ENCODE measurements at places on chromosomes 2 and 18.

- DNase-seq: no peak
Observed at GRCh38 chr2:35963824-35964223, 391.8 kb upstream of the CRIM1 start.

DNA sequence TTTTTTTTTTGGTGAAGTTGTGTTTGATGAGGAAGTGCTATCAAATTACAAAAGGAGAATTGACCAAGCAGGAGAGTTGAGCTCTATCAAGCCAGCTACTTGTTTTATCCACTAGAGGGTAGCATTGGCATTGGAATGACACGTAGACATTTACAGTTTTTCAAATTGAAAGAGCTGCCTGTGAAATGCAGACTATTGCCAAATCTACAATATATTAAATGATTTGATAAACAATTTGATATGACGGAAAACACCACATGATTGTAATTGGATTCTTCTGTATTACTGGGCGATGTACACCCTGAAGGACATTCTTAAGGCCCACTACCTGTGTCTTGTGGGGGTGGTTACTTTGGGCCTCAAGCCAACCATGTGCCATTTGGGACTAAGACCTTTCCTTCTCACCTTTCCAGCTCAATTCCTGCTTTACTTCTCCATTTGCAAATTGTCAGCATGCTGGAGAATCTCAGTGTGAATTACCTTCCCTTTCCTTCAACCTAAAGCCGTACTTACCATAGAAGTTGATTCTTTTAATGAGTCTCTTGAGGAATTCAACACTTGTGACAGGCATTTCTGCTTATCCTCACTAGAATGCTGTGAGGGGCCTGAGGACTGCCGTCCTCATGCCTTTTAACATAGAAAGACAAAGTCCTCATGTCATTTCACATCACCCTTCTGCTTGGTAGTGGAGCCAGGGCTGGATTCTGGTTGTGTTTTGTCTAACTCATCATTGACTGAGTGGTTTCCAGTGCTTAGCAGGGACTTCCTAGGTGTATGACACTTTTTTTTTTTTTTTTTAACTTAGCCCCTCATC lies 134.8 kb upstream of the THUMPD2 start:
- peak; percentile 24 for DNase-seq

GRCh38 chr2:24618144-24618543 lies 127.1 kb downstream of the NCOA1 start:
- no peak for DNase-seq

GRCh38 chr2:215218587-215219577 lies 80.5 kb upstream of the ABCA12 start:
- DNase-seq: no peak

GRCh38 chr2:217521820-217522219 lies 481.0 kb downstream of the TNS1 start:
- DNase-seq: no peak

- no peak for DNase-seq
Observed at GRCh38 chr2:223618172-223619035, 16.2 kb upstream of the SCG2 start.

DNA sequence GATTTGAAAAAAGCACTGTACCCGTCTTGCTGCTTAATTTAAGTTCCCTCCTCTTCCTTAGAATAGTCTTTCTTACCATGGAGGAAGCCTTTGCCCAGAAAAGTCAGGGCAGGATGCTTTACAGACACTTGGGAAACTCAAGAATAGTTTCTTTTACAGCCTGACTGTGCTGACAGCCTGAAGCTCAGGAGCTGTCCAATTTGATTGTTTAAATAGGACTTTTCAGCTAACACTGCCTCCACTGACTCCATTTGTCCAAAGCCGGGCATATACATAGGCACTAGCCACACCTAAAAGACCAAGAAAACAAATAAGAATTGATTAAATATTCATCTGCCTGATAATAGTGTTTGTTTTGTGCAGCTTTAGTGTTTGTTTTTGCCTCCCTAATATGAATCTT lies 110.9 kb upstream of the L3MBTL4 start:
- no peak for DNase-seq

GRCh38 chr2:205892251-205892655 lies 193.7 kb downstream of the INO80D start:
- DNase-seq: no peak

DNA sequence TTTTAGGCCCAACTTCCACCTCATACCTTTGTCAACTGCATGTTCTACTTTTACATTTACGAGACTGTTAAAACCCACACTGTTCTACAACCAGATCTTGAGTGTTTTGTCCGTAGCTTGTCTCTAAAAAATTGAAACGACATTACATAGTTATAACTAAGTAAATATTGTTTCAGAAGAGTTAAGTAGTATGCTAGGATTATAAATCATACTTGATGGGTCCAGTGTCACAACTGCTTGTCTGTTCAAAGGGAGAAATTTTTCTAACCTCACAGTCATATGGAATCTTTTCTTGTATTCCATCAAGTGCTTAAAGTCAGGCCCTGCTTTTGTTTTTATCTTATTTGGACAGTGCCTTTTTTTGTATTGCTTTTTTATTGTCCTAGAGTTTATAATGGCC lies 4.3 kb downstream of the GMCL1 start:
- no peak for DNase-seq

DNA sequence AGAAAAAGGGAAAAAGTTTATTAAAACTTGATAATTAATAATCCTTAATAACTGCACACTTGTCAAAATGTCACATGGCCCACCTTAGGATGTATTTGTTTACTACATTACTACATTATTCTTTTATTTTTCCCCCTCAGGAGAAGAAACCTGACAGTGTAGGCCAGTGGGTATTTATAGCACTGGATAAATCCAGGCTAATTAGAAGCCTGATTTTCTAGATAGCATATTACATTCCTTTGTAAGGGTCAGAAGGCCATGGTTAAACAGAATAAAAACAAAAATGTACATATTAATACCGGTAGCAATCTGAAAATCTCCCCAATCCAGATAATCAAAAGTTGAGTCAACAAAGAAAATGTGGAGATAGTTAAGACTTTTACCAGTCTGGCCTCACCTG lies 21.5 kb upstream of the KIDINS220 start:
- no peak for DNase-seq

- DNase-seq: no peak
Observed at GRCh38 chr2:190469771-190470170, 61.6 kb downstream of the MFSD6 start.

DNA sequence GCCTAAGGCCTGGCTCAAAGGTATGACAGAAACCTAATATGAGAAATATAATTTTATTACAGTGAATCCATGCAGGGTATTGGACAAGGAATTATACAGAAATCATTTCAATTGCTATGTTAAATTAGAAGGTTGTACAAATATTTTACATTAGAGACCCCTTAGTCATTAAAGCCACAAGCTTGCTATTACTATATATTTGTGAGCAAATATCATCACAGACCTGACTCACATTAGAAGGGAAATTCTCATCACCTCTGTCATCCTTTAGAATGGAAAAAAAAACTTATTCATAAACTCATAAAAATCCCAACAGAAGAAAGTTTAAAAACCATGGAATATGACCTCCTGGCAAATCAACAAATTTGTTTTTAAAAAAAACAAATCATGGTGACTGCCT lies 277.9 kb downstream of the DCC start:
- no peak for DNase-seq

GRCh38 chr2:151568501-151568900 lies 158.8 kb downstream of the RIF1 start:
- DNase-seq: no peak

DNA sequence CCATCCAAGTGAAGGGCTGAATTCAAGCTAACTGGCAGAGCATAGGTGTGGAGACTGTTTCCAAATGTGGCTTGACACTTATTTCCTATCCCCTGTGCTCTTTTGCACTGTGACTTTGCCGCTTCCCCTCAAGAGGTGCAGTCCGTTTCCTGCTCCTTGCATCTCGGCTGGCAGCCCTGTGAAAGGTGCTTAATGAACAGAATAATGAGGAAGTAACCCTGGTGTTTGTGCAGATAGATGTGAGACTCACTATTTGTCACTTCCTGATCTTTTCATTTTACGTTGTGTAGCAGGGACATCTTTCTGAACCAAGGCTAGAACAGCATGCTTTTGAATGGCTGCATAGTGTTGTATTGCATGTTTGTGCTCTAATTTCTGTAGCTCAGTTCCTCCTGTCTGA lies 60.8 kb downstream of the CEP192 start:
- no peak for DNase-seq

DNA sequence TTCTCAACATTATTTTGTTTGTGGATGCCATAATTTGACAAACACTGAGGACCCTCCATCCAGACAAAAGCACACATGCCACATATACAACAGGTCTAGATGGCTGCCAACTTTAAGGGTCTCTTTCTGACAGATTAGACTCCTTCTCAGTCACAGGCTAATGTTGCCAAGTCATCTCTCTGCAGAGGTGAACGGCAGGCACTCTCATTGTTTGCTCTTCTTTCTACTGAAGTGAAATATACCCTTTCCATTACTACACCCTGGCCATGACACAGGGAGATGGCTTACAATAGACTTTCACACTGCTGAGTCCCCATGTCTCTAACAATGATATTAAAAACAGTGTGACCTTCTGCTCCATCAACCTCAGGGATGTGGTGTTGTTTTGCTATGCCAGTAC lies 47.5 kb upstream of the ZNF397 start:
- no peak for DNase-seq

DNA sequence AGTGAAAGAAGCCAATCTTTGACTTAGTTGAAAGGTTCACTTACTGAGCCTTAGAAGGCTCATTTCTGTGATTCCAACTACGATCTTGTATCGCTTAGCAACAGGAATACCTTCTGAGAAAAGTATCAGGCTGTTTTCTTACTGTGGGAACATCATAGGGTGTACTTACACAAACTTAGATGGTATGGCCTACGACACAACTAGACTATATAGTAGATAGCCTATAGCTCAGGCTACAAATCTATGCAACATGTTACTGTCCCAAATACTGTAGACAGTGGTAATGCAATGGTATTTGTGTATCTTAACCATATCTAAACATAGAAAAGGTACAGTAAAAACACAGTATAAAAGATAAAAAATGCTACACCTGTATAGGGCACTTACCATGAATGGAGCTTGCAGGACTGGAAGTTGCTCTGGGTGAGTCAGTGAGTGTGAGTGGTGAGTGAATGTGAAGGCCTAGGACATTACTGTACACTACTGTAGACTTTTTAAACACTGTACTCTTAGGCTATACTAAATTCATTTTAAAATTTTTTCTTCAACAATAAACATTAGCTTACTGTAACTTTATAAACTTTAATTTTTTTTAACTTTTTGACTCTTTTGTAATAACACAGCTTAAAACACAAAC lies 148.8 kb upstream of the STON1 start:
- DNase-seq: no peak

All from mucosa of descending colon (tissue), 3 donors.